T-helper 1 cell (primary cell): ENCODE measurements at places on chromosomes 4 and X.

DNA sequence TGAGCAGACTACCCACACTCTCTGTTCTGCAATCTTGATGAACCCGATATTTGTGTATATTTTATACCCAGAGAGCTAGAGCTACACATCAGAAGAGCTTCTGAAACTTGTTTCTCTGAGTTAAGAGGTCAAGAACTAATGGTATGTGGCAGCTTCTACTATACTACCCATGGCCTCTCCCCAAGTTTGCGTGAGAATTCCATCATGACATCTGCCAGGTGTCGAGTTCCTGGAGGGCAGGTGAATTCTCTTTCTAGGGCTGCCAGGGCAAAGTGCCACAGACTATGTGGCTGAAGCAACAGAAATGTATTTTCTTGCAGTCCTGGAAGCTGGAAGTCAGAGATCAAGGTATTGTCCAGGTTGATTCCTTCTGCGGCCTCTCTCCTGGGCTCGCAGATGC lies 4.4 kb downstream of the SORCS2 start:
- DNase-seq, result no peak

GRCh38 chr4:74536557-74536956 lies 91.6 kb downstream of the AREG start:
- no peak for DNase-seq

GRCh38 chrX:139795196-139795595 lies 87.2 kb upstream of the MCF2 start:
- no peak for DNase-seq

DNA sequence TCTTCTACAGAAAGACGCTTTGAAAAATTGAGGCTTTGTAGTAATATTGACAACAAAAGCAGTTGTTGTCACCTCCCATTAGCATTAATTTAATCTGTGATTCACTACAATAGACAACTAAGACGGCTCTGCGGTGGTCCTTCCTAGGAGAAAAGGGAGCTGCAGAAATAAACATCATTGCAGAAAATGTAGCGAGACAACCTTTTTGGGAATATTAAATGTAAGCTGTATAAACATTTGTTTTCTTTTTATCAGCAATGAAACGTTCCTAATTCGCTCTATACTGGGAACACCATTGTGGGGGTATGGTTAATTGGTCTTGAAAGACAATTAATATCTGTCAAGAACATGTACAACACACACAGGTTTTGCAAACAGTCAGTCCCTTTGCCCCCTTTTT lies 583.3 kb upstream of the TENM3 start:
- no peak for DNase-seq

DNA sequence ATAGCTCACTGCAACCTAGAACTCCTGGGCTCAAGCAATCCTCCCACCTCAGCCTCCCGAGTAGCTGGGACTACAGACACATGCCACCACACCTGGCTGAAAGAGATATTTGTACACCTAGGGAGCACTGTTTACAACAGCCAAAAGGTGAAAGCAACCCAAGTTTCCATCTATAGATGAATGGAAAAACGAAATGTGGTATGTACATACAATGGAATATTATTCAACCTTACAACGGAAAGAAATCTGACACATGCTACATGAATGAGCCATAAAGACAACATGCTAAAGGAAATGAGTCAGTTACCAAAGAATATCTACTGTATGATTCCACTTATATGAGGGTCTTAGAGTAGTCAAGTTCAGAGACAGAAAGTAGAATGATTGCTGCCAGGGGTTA lies 52.2 kb downstream of the ABCG2 start:
- no peak for DNase-seq

GRCh38 chr4:90883519-90883918 lies 756.3 kb downstream of the CCSER1 start:
- DNase-seq, result no peak

GRCh38 chr4:153781717-153782416 lies 7.0 kb downstream of the SFRP2 start:
- no peak for DNase-seq

GRCh38 chr4:83083925-83084475 lies 30.5 kb downstream of the PLAC8 start:
- peak; percentile 47 for DNase-seq

DNA sequence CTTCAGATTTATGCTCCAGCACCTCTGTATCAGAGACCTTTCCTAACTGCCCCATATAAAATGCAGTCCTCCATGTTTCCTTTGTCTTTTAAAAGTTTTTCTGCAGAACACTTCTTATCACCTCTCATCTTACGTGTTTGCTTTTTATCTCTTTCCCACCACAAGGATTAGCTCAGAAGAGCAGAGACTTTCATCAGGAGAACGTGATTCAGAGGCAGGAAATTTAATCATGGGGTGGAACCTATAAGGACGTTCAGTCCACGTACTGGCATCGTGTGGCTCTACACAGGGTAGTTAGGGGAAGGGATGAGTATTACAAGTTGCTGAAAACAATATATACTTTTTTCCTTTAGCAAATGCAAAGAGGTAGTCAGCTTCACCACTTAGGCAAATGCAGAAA lies 98.7 kb downstream of the SORBS2 start:
- DNase-seq, result no peak

- DNase-seq, result no peak
These were observed 664 bp downstream of the PRSS12 start for GRCh38 chr4:118351851-118352827.
